ENCODE measurements at places on chromosomes 13 and 19.
A peak's percentile ranks its signal among the peaks of the same experiment; 100 is the strongest.

- H3K36me3 ChIP-seq: no peaks in the 10 kb centered on the region
- H3K27ac ChIP-seq: no peak overlapping the region
- no peak overlapping the region for H3K4me3 ChIP-seq
- H3K4me1 ChIP-seq: peaks cover 10% of the 10 kb centered on the region
These were observed 41.2 kb upstream of the USPL1 start for GRCh38 chr13:30576528-30576927.

DNA sequence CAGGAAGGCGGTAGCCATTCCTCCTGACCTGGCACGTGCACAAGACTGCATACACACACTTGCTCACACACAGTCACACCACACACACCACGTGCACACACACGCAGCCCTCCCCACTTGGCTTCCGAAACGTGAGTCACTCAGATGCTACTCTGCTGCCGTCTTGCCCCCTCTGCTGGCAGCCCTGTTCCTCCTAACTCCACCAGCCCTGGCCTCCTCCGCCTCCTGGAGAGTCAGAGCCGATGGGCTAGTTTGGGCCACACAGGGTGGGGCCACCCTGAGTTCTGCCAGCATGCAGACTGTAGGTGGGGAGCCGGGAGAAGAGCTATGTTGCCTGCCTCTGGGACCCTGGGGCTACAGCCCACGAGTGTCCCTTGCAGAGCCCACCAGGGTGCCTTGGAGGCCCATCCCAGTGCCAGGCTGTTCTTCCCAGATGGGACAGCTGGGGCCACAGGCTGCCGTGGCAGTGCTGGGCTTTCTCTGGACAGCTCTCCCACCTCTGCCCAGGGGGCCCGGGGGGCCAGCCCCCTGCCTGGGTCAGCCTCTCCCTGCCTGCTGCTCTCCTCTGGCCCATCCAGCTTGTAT is 12.1 kb downstream of the PIN1 start:
- no peak overlapping the region for H3K4me3 ChIP-seq
- H3K27me3 ChIP-seq: no peaks in the 10 kb centered on the region
- no peak for DNase-seq
- H3K36me3 ChIP-seq: peaks cover 81% of the 10 kb centered on the region
- H3K27ac ChIP-seq: no peak overlapping the region

DNA sequence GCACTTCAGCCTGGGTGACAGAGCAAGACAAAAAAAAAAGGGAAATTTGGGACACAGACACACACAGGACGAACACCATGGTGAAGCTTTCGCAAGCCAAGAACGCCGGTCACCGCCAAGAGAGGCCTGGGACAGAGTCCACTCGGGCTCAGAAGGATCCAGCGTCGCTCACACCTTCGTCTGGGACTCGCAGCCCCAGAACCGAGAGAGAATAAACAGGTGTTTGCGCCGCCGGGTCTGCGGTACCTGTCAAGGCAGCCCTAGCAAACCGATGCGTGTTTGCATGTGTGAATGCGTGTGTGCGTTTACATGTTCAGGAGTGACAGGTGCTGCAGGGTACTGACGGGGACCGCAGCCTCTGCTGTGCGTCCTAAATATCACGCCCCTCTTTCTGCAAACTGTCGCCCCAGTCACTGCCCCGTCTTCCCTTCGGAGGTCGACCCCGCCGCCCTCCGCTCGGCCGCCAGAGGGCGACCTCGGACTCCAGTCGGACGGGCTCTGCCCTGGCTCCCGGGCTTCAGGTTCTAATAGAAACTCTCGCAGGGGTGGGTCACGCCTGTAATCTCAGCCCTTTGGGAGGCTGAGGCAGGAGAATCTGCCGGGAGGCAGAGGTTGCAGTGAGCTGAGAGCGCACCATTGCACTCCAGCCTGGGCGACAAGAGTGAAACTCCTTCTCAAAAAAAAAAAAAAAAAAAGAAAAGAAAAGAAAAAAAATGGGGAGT is 11.8 kb upstream of the CSNK1G2 start:
- no peak for DNase-seq
- H3K4me1 ChIP-seq: peaks cover 7% of the 10 kb centered on the region
- no peak overlapping the region for H3K27ac ChIP-seq
- H3K36me3 ChIP-seq: peaks cover 11% of the 10 kb centered on the region
- peaks cover 10% of the 10 kb centered on the region for H3K27me3 ChIP-seq
- H3K4me3 ChIP-seq: peak overlapping the region; percentile 31

- H3K27me3 ChIP-seq: no peaks in the 10 kb centered on the region
- no peak overlapping the region for H3K27ac ChIP-seq
These were observed 1832.8 kb upstream of the PRR20A start for GRCh38 chr13:55307909-55308308.

DNA sequence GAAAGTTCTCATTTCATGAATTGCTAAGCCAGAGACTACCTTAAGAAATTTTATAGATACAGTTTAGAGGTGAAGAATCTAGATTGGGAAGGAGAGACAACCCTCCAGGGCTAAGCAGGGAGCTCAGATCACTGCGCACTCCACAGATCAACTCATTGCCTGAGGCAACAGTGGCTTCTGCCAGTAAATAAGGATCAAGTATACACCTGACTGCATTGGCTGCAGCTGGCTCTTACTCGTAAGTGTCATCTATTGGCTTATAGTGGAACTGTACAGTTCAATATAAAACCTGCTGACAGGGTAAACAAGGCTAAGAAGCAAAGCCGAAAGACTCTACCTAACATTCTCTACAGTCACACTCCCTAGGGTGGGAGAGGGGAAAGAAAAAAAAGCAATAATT is 18.0 kb upstream of the C1QTNF9B start:
- H3K4me3 ChIP-seq: no peak overlapping the region
- H3K36me3 ChIP-seq: no peaks in the 10 kb centered on the region
- H3K4me1 ChIP-seq: no peaks in the 10 kb centered on the region
- no peaks in the 10 kb centered on the region for H3K27me3 ChIP-seq
- no peak for DNase-seq
